Activated naive CD8-positive, alpha-beta T cell treated with anti-CD3 and anti-CD28 coated beads, Interleukin-2, amount 10 ng/mL, durations not matched to agents 7 days and 5 days (primary cell): ENCODE measurements at places on chromosomes 3 and 15. TPM values are rescaled to one million over a fixed set of nuclear protein-coding genes. Genes with fewer than 3 reads are reported as not detected.

DNA sequence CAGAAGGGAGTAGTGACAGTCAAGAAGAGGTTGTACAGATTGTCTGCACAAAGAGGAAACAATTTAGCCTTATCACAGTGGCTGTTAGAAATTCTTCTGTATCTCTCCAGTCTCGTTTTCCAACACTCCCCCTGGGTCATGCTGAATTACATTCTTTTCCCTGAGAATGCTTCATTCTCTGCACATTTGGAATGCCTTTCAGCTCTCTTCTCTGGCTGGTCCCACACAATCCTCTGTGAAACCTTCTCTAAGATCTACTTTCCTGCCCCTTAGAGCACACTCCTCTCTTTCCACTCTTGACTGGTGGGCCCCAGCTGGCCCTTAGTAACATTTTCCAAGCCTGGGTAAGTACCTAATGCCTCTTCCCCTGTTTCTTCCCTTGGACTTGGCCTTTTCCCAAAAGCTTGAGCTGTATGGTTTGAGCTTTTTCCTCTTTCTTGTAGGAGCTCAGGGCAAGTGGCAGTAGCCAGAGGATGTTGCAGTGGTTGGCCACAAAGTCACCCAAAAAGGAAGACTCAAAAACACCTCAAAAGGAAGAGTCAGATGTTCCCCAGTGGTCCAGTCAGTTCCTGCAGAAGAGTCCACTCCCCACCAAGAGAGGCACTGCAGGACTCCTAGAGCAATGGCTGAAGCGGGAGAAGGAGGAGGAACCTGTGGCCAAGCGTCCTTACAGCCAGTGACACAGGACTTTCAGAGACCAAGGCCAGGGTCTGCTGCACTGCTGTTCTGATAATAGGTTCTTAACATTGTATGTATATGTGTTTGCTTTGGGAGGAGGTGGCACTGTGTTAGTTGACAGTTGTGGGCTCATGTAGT lies 25.7 kb downstream of the HMCES start:
- peak overlapping the region; percentile 37 for H3K4me3 ChIP-seq
- no peaks in the 10 kb centered on the region for H3K27me3 ChIP-seq
- peaks cover 20% of the 10 kb centered on the region for H3K4me1 ChIP-seq
- H3K27ac ChIP-seq = peak overlapping the region; percentile 67
- no peak for DNase-seq
- H3K36me3 ChIP-seq = peaks cover 33% of the 10 kb centered on the region

GRCh38 chr3:46019707-46020106 lies 7.6 kb downstream of the XCR1 start:
- H3K36me3 ChIP-seq = peaks cover 12% of the 10 kb centered on the region
- H3K4me1 ChIP-seq = peaks cover 16% of the 10 kb centered on the region
- no peak for DNase-seq
- no peak overlapping the region for H3K4me3 ChIP-seq
- peak overlapping the region; percentile 1 for H3K27ac ChIP-seq

DNA sequence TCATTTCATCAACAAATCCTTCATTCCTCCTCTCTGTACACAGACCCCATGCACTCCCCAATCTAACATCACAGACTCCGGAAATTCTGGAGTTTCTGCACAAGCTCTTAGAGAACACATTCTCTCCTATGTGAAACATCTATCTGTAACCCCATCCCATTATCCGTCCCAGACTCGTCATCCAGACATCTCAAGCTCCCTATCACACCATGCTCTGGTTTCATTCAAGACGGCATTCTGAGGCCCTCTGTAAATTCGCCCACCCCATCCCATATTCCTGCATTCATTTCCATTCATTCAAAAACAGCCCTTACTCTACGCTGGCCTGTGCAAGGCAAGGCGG lies 575 bp downstream of the LEO1 start:
- H3K27ac ChIP-seq = peak overlapping the region; percentile 93
- H3K36me3 ChIP-seq = peaks cover 21% of the 10 kb centered on the region
- peak overlapping the region; percentile 98 for H3K4me3 ChIP-seq

GRCh38 chr3:162764051-162764807 lies 1267.6 kb downstream of the OTOL1 start:
- no peaks in the 10 kb centered on the region for H3K36me3 ChIP-seq
- no peaks in the 10 kb centered on the region for H3K4me1 ChIP-seq
- H3K27me3 ChIP-seq = no peaks in the 10 kb centered on the region

- H3K4me3 ChIP-seq = no peak overlapping the region
- H3K27ac ChIP-seq = no peak overlapping the region
- DNase-seq = no peak
Observed at GRCh38 chr3:24589931-24590880, 95.6 kb upstream of the THRB start.

- H3K4me1 ChIP-seq = peaks cover 15% of the 10 kb centered on the region
- DNase-seq = no peak
- peaks cover 15% of the 10 kb centered on the region for H3K36me3 ChIP-seq
- H3K27me3 ChIP-seq = no peaks in the 10 kb centered on the region
- H3K4me3 ChIP-seq = no peak overlapping the region
- no peak overlapping the region for H3K27ac ChIP-seq
Observed at GRCh38 chr15:83057696-83058376, 9.2 kb downstream of the BTBD1 start.

CPA3 gene
- not detected for total RNA-seq

KCNMB3 gene
- 1.9 TPM for total RNA-seq

DNA sequence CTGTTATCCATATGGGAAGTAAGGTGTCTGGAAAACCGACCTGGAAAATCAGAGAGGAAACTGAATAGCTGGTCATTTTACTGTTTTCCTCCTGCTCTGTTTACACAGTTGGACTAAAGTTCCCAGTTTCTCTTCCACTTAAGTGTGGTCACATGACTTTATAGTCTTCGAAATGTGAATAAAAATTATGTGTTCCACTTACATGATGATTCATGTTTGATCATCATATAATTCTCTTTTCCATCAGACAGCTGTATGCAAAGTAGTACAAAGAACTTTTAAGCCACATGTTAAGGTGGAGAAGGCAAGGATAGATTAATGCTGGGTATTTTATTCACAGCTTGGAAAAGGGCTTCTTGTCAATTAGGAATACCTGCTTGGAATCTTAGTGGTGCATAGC lies 525.5 kb upstream of the BCHE start:
- no peak overlapping the region for H3K4me3 ChIP-seq
- no peaks in the 10 kb centered on the region for H3K36me3 ChIP-seq
- no peaks in the 10 kb centered on the region for H3K27me3 ChIP-seq

MB21D2 gene
- 4.3 TPM for total RNA-seq

DNA sequence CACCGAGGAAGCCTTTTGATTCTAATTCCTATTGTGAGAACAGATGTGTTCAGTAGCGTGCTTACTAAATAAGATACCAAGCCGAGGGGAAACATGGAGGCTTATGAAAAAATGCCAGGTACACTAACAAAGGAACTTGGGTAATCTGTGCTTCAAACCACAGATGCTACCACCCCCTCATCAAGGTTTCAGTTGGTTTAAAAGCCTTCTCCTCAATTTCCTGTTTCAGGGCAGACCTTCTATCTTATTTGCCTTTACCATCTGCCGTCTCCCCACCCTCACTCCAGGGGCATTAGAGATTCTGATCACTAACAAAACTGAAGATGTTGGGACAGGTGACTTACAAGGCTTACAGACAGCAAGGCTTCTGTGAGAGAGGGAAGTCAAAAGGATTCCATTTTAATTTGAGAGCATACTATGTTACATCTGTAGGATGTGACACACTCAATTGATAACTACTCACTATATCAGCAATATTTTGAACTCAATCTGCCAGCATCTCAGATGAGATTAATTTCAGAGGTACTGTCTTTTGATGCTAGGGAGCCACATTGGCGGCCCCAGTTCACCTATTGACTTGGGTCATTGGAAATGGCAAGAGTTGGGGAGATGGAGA lies 60.6 kb upstream of the PLCL2 start:
- H3K4me1 ChIP-seq = peaks cover 28% of the 10 kb centered on the region
- peaks cover 9% of the 10 kb centered on the region for H3K27me3 ChIP-seq
- peak overlapping the region; percentile 41 for H3K4me3 ChIP-seq
- H3K36me3 ChIP-seq = peaks cover 8% of the 10 kb centered on the region
- H3K27ac ChIP-seq = peak overlapping the region; percentile 63

DNA sequence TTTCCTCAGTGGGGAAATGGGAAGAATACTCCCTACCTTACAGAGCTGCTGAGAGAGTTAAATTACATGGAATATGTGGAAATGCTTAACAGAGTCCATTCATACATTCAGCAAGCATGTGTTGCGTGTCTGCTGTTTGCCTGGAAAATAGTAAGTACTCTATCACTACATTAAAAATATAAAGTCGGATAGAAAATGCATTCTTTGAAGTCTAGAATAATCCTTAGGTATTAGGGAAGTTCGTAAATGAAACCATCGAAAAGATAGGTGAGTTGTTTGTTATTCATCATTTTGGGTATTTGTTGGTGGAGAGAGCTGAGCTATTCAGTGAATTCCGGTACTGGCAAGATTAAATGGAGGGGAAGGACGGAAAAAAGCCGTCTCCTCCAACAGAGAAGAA lies 200.1 kb downstream of the OPA1 start:
- peaks cover 1% of the 10 kb centered on the region for H3K4me1 ChIP-seq
- no peak overlapping the region for H3K27ac ChIP-seq
- H3K36me3 ChIP-seq = no peaks in the 10 kb centered on the region
- no peak for DNase-seq

DNA sequence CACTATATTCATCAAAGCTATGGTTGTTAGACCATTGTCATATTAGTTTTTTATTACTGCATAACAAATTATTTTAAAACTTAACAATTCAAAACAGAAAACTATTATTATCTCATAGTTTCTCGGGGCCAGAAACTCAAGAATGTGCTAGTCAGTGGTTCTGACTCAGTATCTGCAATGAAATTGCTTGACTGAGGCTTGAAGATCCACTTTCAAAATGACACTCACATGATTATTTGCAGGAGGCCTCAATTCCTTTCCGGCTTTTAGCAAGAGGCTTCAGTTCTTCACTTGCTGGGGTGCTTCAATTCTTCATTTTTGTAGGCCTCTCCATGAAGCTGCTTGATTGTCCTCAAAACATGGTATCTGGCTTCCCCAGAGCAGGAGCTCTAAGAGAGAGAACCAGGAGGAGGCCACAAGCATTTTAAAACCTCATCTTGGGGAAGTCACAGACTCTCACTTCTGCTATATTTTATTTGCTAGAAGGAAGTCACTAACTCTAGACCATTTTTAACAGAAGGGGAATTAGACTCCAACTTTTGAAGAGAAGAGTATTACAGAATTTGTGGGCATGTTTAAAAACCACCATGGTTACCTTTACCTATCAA lies 383.7 kb downstream of the MFSD1 start:
- no peaks in the 10 kb centered on the region for H3K36me3 ChIP-seq
- H3K4me3 ChIP-seq = no peak overlapping the region
- H3K27me3 ChIP-seq = no peaks in the 10 kb centered on the region
- DNase-seq = no peak
- H3K27ac ChIP-seq = no peak overlapping the region

DNA sequence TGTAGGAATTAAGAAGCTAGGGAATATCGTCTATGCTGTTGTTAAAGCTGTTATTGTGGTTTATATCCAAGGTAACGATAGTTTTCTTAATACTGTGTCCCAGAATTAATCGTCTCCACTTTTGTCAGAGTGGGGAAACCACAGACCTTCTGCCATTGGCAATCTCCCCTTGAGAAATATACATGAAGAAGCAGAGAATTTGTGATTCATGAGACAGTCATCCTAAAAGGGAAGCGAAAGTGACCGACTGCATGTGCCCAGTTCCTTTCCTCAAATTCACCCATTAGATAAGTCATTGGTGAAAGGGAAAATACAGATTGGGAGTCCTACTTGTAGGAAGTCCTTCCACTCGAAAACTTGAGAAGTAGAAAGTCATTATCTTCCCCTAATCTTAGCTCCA lies 26.6 kb downstream of the DIPK2A start:
- H3K27me3 ChIP-seq = no peaks in the 10 kb centered on the region
- DNase-seq = no peak

GOLGA8S gene
- 1.3 TPM for total RNA-seq

DNA sequence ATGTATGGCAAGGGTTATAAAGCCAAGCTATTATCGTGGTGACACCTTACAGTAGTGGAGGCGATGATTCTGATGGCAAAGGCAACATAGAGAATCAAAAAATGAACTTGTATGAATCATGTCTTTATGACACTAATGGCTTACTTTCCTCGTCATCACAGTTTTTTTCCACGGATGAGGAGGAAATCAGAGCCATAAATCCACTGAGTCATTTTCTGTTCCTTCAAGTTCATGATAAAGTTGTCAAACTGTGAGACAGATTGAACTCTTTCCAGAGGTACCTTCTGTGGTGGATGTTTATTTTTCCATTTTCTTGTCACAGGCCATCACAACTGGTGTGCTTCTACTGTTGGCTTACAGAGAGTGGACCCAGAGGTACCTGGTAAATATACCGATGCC lies 8.5 kb downstream of the TMEM212 start:
- no peak for DNase-seq
- peaks cover 16% of the 10 kb centered on the region for H3K27me3 ChIP-seq
- peaks cover 7% of the 10 kb centered on the region for H3K4me1 ChIP-seq
- no peak overlapping the region for H3K27ac ChIP-seq

DNA sequence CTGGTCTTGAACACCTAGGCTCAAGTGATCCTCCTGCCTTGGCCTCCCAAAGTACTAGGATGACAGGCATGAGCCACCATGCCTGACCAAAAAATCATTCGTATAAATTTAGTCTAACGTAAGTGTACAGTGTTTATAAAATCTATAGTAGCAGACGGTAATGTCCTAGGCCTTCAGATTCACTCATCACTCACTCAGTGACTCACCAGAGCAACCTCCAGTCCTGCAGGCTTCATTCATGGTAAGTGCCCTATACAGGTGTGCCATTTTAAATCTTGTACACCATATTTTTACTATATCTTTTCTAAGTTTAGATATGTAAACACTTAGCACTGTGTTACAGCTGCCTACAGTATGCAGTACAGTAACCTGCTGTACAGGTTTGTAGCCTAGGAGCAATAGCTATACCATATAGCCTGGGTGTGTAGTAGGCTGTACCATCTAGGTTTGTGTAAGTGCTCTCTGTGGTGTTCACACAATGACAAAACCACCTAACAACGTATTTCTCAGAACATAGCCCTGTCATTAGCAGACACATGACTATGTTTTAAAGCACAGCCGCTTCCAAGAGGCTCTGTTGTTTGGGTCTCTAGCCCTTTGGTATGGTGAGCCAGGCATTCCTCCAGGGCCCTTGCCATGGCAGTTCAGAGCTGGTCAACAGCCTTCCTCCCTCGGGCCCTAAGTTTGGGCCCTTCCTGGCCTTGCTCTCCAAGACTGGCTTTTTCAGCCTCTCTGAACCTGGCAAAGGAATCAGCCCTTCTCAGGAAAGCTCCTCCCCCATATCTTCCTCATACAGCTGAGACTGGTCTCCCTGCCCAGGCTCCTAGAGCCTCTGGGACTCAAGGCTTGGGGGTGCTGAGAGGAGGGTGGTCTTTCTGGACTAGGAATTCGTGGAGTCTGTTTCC lies 1.9 kb upstream of the CCDC9B start:
- H3K36me3 ChIP-seq = no peaks in the 10 kb centered on the region
- no peaks in the 10 kb centered on the region for H3K27me3 ChIP-seq
- peaks cover 5% of the 10 kb centered on the region for H3K4me1 ChIP-seq
- no peak for DNase-seq

DNA sequence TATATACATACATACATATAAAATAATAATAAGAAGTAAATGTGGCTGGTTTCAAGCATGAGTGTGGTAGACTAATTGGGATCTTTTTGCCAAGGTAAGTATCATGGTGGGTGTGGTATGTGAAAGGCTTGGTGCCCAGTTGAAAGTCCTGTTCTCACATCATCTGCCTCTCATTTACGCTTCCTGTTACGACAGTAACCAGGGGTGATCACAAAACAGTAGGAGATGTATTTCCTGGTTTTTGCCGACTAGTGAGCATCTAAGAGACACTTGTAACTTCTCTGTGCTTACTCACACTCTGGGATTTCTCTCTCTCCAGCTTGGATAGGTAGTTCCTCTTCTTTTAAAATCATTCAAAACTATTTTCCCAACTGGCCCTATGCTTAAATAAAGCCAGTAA lies 1028.3 kb upstream of the NR2F2 start:
- no peak overlapping the region for H3K27ac ChIP-seq
- H3K4me1 ChIP-seq = peaks cover 38% of the 10 kb centered on the region
- no peak for DNase-seq
- no peak overlapping the region for H3K4me3 ChIP-seq
- peaks cover 6% of the 10 kb centered on the region for H3K36me3 ChIP-seq
- H3K27me3 ChIP-seq = peaks cover 55% of the 10 kb centered on the region

GRM7 gene
- total RNA-seq = not detected
